NCI-H1436 treated with DMSO at 0.1 percent for 48 hours (cell line): ENCODE measurements at places on chromosomes 6 and 20.

DNA sequence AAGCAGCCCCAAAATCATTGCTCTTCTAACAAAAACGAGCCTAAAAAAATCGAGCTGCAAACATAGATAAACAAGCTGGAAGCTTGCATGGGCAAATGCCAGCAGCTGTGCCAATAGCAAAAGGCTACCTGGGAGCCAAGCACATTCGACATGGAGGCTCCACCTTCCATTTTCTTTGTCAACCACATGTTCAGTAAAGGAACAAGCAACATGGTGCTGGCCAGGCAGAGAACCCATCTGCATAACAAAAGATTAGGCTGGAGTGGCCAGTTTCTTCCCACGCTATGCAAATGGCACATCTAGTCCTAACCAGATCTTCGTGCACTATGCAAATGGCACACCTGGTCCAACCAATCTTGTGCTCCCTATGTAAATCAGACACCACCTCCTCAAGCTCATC lies 110.5 kb downstream of the KIF16B start:
- no peak for DNase-seq

GRCh38 chr20:2387180-2387577 lies 6.5 kb downstream of the TGM6 start:
- DNase-seq: no peak

GRCh38 chr6:39760226-39760952 lies 31.8 kb upstream of the DAAM2 start:
- DNase-seq: no peak

DNA sequence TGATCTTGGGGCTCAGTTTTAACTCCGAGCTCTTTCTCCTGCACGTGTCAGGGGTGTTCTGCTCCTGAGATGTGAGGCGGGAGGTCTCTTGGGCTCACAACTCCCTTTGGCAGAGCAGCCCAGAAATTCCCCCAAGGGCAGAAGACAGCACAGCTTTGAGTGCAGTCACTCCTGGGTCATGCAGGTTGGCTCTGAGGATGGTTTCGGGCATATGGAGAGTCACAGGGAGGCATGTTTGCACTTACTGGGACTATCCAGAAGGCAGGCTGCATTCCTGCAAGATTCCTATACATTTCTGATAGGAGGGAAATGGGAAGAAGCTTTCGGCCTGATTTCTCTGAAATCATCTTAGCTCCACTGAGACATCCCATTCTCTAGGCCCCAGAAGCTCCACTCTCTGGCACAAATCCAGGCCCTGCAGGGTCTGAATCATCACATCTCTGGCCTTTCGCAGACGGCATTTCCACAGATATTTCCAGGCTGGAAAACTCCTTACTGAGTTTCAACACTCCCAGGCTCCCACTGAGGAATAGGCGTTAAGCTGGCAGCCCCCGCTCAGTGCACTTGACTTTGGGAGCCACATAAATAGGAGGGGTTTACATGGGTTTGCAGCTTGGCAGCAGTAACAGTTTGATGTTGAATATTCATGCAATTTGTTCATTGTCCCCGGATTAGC lies 39.7 kb downstream of the AGPAT4 start:
- DNase-seq: no peak

DNA sequence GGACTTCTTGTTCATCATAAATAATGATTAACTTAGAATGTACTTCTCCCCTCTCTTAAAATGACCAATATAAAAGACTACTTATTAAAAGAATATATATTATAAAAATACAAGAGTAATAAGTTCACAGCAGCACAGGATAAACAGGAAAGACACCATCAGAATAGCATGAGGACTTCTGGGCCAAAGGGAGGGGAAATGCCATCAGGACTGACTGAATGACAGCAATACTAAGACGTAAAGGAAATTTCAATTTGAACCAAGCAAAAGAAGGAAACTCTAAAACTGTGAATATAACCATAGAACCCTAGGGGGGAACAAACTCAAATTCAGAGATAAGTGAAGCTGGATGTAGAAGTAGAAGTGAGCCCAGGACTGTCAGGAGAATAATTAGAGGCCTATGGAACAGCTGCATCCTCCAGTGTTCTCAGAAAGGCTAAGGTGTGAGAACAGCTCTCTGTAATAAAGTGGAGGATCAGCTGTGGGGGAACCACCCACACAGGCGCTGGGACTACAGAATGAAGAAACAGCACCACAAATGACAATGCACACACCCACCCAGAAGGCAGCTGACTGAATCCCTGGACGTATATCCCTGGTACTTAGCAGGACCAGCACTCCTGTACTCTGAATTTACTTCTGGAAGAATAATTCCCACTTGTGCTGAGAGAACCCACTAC lies 37.8 kb downstream of the ZHX3 start:
- DNase-seq: no peak

DNA sequence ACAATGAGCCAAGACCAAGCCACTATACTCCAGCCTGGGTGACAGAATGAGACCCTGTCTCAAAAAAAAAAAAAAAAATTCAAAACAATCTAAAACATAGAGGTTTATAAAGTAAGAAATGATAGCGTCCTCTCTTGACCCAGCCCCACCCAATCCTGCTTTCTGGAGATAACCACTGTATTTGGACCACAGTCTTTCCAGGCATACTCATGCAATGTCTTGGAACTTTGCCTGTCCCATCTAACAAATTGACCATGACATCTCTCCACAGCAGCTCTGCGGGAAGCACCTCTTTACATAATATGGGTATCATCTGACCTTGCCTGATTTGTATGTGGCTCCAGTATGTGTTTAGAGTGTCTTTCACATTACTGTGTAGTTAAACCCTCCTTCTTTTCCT lies 9.1 kb upstream of the SHLD1 start:
- no peak for DNase-seq

DNA sequence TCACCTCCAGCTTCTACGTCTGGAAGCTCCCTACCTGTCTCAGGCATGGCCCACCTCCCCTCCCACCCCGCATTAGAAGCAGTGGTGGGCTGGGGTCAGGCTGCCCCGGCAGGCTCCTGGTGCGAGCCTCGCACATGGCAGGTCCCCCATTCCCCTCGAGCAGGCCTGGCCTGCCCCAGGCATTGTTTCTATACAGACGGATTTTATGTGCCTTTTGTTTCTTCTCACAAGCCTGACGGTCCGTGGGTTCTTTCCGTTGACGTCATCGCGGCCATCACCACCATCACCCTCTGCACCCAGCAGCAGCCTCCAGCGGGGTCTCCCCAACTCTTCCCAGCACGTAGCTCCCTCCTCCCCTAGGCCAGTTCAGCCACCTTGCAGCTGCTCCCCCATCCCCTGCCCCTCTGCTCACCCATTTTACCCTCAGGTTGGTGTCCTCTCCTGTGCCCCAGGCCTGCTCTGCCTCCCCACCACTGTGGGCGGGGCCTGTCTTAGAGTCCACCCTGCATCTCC lies 4.6 kb downstream of the CST7 start:
- no peak for DNase-seq

DNA sequence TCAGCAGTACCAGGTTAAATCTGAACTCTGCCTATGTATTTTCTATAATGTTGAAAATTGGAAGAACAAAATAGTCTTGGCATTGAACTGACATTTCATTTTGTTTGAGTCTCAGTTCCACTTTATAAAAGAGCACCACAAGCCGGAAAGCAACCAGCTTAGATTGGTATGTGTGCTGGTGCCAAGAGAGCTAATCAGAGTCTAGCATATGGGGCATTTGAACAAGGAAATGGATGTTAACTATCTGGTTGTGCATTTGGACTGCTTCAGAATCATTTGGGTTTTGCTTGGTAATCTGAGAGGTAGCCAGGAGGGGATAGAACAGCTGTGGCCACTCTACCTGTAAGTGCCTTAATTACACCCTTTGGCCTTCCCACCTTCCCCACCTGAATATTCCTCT lies 184.8 kb downstream of the GRIK2 start:
- no peak for DNase-seq

- DNase-seq: no peak
Measured at GRCh38 chr6:105536961-105537360, 134.1 kb upstream of the PREP start.

DNA sequence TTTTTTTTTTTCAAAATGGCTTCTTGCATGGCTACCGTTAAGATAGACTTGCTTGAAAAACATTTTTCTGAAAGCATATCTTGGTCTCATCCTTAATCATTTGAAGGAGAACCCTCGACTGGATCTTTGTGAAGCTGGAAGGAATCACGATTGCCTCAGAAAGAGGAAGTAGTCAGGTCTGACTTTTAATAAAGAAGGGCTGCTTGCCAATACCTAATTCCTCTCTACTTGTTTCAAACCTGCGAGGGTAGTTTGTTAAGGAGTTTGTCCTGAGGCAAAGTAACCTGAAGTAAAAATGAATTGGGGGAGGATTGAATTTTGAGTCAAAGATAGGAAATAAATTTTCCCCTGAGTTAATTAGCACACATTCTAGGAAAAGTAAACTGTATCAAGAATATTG lies 288.1 kb upstream of the MAP3K7 start:
- no peak for DNase-seq

DNA sequence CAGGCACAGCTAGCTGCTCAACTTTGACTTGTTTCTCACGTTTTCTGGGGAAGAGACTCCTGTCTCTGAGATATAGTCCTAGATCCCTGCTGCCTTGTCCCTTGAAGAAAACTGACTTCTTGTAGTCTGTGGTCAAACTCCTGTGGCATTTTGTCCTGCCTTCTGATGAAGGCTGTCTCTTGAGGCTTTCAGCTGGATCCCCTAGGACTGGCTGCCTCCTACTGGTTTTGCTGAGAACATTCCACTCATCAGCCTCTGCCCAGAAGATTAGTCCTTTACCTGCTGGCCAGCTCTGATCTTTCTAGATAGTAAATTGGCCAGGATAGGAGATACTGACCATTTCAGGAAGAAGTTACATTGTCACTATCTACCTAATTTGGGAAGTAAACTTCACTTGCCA lies 71.9 kb upstream of the CNR1 start:
- no peak for DNase-seq

GRCh38 chr20:34283844-34284243 lies 19.3 kb downstream of the AHCY start:
- no peak for DNase-seq

DNA sequence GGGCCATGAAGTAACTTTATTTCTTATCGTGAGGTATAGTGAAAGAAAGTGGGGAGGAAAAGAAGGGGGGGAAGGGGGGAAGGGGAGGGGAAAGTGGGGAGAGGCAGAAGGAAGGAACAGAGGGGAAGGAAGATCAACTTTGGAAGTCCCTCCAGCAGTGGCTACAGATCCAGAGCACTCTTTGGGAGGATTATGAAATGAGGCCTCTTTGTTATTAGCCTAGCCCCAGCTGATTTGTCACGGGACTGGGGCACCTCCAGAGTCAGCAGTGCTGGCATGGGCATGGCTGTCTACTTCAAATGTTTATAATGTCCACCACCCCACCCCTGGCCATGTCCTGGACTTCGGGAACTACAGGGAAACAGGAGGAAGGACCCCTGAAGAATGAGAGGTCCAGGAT lies 7.6 kb downstream of the MOCS1 start:
- no peak for DNase-seq

DNA sequence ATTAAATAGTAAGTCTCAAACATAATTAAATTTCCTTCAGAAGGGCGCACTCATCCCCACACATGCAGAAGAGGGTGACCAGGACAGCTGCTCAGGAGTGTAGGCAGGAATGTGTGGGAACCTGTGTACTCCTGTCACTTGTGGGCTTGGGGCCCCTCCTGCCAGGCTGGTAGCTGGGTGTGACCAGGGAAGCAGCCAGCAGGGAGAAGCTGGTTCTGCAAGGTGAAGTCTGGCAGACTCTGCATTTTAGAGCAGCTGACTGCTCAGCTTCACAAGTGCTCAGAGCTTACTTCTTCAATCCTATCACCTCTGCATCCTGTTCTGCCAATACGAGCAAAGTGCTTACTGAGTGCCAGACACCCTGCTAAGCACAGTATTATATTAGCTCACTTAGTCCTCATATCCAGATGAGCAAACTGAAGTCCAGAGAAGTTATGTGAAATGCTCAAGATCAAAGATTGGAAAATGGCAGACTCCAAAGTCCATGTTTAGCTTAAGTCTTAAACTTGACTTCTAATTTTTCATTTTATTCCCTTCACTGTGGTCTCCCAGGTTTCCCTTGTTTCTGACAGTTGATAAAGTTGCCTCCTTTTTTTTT lies 27.9 kb downstream of the ELMO2 start:
- DNase-seq: no peak

DNA sequence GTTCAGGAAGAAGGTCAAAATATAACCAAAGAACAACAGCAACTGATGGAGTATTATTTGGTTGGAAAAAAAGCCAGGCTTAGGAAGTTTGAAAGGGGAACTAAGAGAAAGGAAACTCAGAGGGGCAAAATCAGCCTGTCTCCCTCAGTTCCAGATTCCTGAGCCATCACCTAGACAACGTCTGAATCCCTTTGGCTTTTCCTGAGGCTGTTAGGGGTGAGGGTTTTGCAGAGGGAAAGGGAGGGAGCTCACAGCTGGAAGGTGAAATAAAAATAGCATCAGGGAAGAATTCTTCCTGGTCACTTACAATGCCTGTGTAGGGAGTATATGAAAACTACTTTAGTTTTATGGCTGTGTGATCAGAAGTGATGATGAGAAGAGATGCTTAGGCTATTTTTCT lies 100.5 kb downstream of the SOBP start:
- no peak for DNase-seq

DNA sequence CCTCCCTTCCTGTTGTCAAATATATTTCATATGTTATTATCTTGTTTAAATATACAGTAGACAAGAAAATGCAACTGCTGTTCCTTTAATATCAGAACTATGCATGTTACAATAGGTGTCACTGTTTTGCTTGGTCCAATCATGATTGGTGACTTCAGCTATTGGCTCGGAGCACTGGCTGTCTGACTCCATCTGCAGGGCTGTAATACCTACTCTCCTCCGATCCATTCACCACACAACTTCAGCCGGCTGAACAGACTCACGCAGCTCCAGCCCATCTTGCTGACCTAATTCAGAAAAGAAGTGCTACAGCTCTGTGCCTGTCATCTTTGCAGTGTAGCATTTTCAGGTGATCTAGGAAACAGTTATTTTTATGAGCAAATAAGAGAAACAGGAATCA lies at the start of gene BTBD3:
BTBD3 (plus strand) TSS at position 231 of the 400 bp plus-strand sequence. CDS start 383 bp downstream, outside the sequence.
- DNase-seq: peak; percentile 26

DNA sequence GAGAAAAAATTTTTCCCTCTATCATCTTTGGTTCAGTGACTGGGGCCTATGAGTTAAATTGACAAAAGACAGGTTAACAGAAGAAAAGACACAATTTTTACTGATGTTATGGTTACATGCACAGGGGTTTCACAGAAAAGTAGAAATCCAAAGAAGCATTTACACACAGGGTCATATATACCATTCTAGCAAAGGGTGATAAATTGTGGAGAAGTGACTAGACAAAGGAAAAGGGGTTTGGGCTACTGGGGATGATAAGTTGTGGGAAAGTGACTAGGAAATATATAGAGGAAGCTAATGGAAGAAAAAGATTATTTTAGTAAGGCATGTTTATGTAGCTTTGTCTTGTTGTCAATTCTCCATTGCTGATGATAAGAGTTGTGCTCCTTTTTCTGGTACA lies 276.7 kb upstream of the JARID2 start:
- DNase-seq: no peak

GRCh38 chr20:25378884-25379733 lies 11.5 kb downstream of the ABHD12 start:
- no peak for DNase-seq
